Thoracic aorta (tissue), 2 donors: ENCODE measurements at places on chromosomes 13 and 19. TPM values are rescaled to one million over a fixed set of nuclear protein-coding genes. Genes with fewer than 3 reads are reported as not detected.

DNA sequence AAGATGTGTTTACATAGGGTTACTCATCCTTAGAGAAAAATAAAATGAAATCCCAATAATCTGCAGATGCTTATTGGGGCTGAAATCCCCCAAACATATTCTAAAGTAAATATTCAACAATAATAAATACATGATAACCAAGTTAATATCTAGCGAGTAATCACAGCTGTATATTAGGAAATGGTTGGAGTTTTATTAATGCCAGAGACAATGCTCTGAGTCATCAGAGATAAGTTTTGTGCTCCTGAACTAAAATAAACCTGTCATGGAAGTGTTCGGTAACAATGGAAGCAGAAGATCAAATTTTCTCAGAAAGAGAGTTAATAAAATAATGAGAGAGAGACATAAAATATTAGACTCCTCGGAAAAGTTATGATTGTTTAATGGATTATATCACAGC, 31.4 kb downstream of the FLT1 start:
- no peak overlapping the region for H3K4me3 ChIP-seq
- no peaks in the 10 kb centered on the region for H3K27me3 ChIP-seq
- DNase-seq: no peak
- no peak overlapping the region for H3K27ac ChIP-seq
- H3K36me3 ChIP-seq: no peaks in the 10 kb centered on the region
- no peaks in the 10 kb centered on the region for H3K4me1 ChIP-seq

GRCh38 chr13:86974251-86974994, 696.7 kb upstream of the SLITRK5 start:
- H3K4me3 ChIP-seq: no peak overlapping the region
- no peak for DNase-seq
- no peaks in the 10 kb centered on the region for H3K4me1 ChIP-seq
- H3K27ac ChIP-seq: no peak overlapping the region

DNA sequence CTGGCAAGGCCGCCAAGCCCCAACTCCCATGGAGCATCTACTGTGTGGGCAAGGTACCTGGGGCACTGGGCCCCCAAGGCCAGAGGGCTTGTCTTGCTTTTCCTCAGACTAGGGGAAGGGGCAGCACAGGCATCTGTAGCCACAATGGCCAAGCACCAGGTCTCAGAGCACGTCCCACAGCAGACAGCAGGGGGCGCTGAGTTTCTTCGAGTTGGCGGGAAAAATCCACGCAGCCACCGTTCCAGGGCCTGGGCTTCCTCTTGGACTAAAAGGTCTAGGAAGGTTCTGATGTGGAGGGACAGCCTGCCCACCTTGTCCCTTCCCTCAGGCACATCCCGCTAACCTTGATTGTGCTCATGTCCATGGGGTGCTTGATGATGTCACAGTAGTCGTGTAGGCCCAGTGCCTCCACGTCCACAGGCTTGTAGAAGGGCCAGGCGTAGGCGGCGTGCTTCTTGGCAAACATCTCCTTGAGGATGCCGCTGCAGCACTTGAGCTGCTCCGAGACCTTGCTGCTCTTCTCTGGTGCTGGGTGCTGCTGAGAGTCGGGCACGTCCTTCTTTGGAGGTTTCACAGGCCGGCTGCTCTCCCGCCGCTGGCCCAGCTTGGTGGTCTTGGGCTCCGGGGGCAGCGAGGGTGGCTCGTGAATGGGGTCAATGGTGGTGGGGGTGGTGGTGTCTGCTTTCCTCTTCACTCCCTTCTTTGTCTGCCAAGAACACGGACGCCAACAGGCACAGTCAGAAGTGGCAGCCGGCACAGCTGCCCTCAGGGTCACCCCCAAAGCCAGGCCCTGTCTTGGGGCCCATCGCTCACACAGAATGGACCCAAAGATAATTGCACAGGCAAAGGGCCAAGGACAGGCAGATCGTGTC, 32.0 kb upstream of the EPHX3 start:
- H3K27me3 ChIP-seq: no peaks in the 10 kb centered on the region
- no peak overlapping the region for H3K4me3 ChIP-seq
- DNase-seq: no peak

PROSER1 gene
- 33.5 TPM for total RNA-seq

GRCh38 chr13:44810061-44810840, 179.0 kb downstream of the NUFIP1 start:
- no peak overlapping the region for H3K4me3 ChIP-seq
- peak overlapping the region; percentile 42 for H3K27ac ChIP-seq
- no peaks in the 10 kb centered on the region for H3K27me3 ChIP-seq
- no peaks in the 10 kb centered on the region for H3K36me3 ChIP-seq

- H3K27ac ChIP-seq: no peak overlapping the region
- no peaks in the 10 kb centered on the region for H3K4me1 ChIP-seq
- DNase-seq: no peak
- no peak overlapping the region for H3K4me3 ChIP-seq
- H3K36me3 ChIP-seq: no peaks in the 10 kb centered on the region
- no peaks in the 10 kb centered on the region for H3K27me3 ChIP-seq
Measured at GRCh38 chr13:46913757-46914156, 16.9 kb upstream of the HTR2A start.

DNA sequence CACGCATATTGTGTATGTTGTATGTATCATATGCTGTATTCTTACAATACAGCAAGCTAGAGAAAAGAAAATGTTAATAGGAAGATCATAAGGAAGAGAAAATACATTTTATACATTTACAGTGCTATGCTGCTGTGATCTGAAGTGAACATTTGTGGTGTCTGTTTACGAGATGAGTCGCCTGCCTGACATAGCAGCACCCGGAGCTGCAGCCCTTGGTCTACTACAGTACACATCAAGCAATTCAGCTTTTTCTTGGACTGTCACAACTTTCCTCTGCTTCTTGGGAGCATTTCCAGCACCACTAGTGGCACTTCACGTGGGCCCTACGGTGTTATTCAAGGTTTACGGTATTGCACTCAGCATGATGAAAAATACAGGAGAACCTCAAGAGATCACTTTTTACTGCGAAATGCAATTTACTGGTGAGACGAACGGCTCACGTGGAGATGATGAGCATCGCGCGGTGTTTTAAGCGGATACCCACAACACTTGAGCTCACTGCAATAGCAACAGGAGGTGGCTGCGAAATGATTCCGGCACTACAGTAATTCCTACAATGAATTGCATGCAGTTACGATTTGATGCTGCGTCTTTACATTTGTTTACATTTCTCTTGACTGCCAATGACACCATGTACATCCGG, 308.4 kb downstream of the FGF9 start:
- no peak overlapping the region for H3K4me3 ChIP-seq
- no peaks in the 10 kb centered on the region for H3K4me1 ChIP-seq
- no peak overlapping the region for H3K27ac ChIP-seq
